ENCODE measurements at places on chromosomes 5 and 9.

- DNase-seq: no peak
Measured at GRCh38 chr5:1208743-1209488, 7.5 kb downstream of the SLC6A19 start.

GRCh38 chr9:68747043-68747533, 42.0 kb downstream of the PIP5K1B start:
- no peak for DNase-seq

DNA sequence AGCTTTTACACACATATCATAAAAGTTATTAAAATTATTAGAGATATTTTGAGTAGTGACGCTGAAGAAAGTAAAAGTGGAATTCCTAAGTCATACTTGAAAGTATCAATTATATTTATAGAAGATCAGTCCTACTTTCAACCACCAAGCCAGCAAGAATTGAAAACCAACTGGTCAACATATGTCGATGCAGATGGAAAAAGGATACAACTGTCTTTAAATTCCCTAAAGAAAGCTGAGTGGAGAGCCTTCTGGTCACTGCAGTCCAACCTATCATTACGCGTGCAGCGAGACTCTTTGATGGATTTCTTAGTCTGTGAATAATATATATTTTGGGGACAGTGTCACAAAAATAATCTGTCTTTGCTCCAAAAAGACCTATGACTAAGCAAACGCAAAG, 15.3 kb downstream of the MEF2C start:
- no peak for DNase-seq

DNA sequence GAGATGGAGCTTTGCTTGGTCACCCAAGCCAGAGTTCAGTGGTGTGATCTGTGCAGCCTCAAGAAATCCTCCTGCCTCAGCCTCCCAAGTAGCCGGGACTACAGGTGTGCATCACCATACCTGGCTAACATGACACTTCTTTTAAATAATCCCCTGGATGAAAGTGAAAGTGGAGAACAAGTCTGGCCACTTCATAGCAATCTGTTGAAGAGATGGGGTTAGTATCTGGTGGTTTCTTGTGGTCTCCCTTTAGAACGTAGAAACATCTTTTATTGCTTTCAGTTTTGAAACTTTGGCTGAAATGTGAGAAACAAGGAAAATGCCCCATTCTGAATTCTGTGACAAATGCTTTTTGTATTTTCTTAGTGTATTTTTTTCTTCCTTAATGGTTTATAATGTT, 452.5 kb upstream of the RIOK2 start:
- DNase-seq: no peak

- no peak for DNase-seq
Measured at GRCh38 chr5:161380486-161380885, 166.0 kb downstream of the GABRB2 start.

DNA sequence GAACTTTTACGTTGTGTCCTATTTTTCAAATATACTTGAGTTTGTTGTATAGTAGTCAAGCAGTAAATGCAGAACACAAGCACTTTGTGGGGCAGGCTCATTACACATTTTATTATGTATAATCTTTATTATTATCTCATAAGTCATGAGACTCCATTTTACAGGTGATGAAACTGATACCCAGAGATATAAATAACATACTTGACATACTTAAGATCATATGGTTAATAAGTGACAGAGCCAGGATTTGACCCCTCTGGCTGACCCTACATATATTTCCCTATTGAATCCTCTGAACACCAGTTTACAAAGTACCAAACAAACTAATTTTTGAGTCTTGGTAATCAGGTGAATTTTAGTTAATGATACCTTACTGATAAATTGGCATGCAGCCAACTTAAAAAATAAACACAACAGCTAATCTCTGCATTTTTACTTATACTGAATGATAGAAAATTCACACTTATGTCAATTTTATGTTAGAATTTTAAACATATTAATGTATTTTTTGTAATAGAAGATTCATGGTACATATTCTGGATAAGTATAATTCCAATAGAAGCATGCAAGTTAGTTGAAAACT, 305.0 kb upstream of the MEF2C start:
- no peak for DNase-seq

GRCh38 chr9:98328770-98329169, 73.3 kb upstream of the TBC1D2 start:
- no peak for DNase-seq
